ENCODE measurements at places on chromosomes 6 and 20. TPM values are rescaled to one million over a fixed set of nuclear protein-coding genes. Genes with fewer than 3 reads are reported as not detected.

DAAM2 gene
- not detected for total RNA-seq

- no peak for DNase-seq
- no peak overlapping the region for H3K4me3 ChIP-seq
- H3K4me1 ChIP-seq, result no peaks in the 10 kb centered on the region
- peaks cover 15% of the 10 kb centered on the region for H3K27me3 ChIP-seq
Measured at GRCh38 chr6:3683331-3683730, 68.2 kb downstream of the PXDC1 start.

DNA sequence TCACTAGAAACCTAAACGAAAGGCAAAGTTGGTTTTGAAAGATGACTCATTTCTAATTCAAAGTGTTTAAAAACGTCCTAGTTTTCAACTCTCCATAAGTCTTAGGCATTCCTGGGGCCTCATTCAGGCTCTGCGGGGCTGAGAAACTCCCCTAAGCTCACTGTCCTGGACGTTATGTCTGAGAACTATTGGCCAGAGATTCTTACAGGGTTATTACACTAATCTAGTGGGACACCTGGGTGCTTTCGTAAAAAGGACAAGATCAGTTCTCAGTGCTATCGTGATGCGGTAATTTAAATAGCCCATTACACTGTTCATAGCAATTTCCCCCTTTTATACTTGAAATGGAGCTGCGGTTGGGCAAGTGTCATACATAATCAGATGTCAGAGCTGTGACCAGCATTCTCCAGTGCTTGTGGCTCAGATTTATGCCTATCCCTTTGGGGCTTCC lies 280.9 kb downstream of the QKI start:
- H3K27me3 ChIP-seq, result no peaks in the 10 kb centered on the region
- no peak overlapping the region for H3K4me3 ChIP-seq
- H3K36me3 ChIP-seq, result no peaks in the 10 kb centered on the region
- DNase-seq, result no peak
- no peak overlapping the region for H3K27ac ChIP-seq
- no peaks in the 10 kb centered on the region for H3K4me1 ChIP-seq

PRRC2A gene
- total RNA-seq, result 265 TPM

DNA sequence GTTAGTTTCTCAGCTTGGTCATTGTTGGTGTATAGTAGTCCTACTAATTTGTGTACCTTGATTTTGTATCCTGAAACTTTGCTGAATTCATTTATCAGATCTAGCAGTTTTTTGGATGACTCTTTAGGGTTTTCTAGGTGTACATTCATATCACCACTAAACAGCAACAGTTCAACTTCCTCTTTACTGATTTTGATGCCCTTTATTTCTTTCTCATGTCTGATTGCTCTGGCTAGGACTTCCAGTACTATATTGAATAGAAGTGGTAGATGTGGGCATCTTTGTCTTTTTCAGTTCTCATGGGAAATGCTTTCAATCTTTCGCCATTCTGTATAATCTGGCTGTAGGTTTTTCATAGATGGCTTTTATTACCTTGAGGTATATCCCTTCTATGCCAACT lies 61.3 kb upstream of the HEY2 start:
- H3K4me1 ChIP-seq, result no peaks in the 10 kb centered on the region
- H3K4me3 ChIP-seq, result no peak overlapping the region
- H3K36me3 ChIP-seq, result no peaks in the 10 kb centered on the region
- H3K27me3 ChIP-seq, result peaks cover 52% of the 10 kb centered on the region
- H3K27ac ChIP-seq, result no peak overlapping the region
